ENCODE measurements at places on chromosomes 11 and 22.

- H3K36me3 ChIP-seq = no peaks in the 10 kb centered on the region
- no peak for DNase-seq
- H3K27me3 ChIP-seq = no peaks in the 10 kb centered on the region
- no peak overlapping the region for H3K27ac ChIP-seq
- H3K4me1 ChIP-seq = peaks cover 2% of the 10 kb centered on the region
- H3K4me3 ChIP-seq = no peak overlapping the region
These were observed 24.6 kb downstream of the CSF2RB start for GRCh38 chr22:36938028-36938425.

GRCh38 chr22:28647216-28647615 is 32.4 kb downstream of the TTC28 start:
- H3K36me3 ChIP-seq = no peaks in the 10 kb centered on the region
- no peak overlapping the region for H3K4me3 ChIP-seq
- H3K4me1 ChIP-seq = no peaks in the 10 kb centered on the region
- H3K27me3 ChIP-seq = peaks cover 52% of the 10 kb centered on the region
- no peak for DNase-seq
- H3K27ac ChIP-seq = no peak overlapping the region

DNA sequence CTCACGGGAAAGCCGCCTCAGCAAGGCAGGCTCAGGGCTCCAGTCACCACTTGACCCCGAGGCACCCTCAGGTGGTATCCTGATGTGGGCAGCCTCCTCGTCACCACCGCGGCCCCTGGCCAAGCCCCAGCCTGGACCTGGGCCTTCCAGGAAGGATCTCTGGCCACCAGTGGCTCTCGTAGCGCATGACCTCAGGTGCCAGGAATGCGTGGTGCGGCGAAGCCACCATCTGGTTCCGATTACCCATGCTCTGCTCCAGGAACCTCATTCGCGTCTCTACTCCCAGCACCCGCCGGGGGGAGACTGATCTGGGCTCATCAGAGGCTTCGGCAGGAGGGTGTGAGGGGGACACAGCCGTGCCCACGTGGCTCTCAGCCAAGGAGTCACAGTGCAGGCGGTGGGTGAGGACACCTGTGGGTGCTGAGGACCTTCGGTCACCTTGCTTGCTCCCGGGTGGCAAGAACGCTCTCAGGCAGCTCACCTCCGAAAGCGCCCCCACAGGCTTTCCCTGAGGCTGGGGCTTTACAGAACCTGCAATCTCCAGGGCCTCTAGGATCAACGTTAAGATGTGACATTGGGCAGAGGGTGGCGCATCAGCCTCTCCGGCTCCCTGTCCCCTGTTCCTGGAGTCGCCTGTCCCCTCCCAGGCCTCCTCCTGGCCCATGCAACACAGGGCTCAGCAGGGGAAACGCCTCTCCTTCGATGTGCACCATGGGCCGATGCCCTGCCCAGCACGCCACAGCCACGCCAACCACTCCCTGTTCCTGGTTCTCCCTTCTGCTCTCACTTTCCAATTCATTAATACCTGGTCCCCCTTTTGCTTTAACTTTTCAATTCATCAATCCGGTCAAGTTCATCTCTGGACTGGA is 39.0 kb downstream of the TBX1 start:
- H3K4me1 ChIP-seq = no peaks in the 10 kb centered on the region
- no peak for DNase-seq
- H3K27me3 ChIP-seq = no peaks in the 10 kb centered on the region
- peaks cover 19% of the 10 kb centered on the region for H3K36me3 ChIP-seq
- no peak overlapping the region for H3K27ac ChIP-seq
- H3K4me3 ChIP-seq = no peak overlapping the region

DNA sequence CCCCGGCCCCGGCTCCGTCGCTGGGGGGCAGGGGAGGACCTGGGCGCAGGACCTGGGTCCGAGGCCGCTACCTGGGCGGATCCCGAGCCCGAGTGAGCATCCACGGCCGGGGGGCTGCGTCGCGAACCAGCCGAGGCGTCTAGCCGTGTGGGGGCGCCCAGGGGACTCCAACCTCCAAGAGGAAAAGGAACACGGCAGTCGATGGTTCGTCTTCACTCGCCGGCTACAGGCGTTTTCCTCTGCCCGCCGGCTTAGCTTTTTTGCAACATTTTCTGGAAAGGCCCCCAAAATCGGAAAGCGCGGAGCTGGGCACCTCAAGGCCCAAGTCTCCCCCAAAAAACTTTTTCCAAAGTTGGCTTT is 666 bp downstream of the PDGFB start:
- no peak overlapping the region for H3K27ac ChIP-seq
- peak overlapping the region; percentile 72 for H3K4me3 ChIP-seq
- peaks cover 5% of the 10 kb centered on the region for H3K27me3 ChIP-seq
- H3K36me3 ChIP-seq = peaks cover 6% of the 10 kb centered on the region

- H3K4me1 ChIP-seq = peaks cover 13% of the 10 kb centered on the region
- no peak overlapping the region for H3K27ac ChIP-seq
- DNase-seq = no peak
- H3K4me3 ChIP-seq = no peak overlapping the region
- H3K36me3 ChIP-seq = no peaks in the 10 kb centered on the region
- H3K27me3 ChIP-seq = no peaks in the 10 kb centered on the region
These were observed 1.5 kb downstream of the MAPK8IP1 start for GRCh38 chr11:45886816-45887520.

DNA sequence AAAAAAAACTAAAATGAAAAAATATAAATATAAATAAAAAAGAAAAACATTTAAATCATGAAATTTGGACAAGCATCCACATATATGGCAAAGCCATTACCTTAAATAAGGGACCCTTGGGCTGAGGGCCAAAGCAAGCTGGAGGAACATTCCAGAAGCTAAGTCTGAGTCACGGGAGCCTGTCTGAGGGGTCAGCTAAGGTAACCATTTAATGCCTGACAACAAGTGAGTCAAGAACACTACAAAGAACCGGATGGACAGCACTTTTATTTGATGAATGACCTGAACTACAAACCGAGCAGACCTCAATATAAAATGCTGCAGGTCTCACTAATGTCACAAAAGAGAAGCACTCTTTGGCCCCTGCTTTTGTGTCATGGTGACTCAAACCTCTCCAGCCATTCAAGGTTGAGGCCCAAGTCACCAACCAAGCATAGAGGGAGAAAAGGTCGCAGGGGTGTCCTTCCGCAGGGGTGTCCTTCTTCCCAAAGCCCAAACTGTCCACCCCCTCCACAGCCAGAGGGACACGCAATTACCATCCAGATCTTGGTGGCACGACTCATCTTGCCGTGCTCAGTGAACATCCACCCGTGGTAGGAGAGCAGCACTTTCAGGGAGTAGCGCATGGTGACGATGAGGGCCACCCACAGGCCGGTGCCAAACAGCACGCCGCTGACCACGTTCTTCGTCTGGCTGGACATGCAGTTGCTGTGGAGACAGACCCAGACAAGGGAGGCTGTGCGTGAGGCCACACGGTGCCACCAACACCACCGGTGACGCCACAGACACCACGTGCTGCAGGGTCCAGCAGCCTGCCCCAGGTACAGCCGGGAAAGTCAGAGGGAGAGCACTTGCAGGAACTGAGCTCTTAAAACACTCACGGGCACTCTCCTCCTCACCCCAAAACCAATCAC is 34.5 kb downstream of the CPT1A start:
- no peaks in the 10 kb centered on the region for H3K27me3 ChIP-seq
- H3K4me3 ChIP-seq = no peak overlapping the region
- peaks cover 27% of the 10 kb centered on the region for H3K36me3 ChIP-seq

GRCh38 chr22:38316364-38317121 is 690 bp downstream of the CSNK1E start:
- peaks cover 61% of the 10 kb centered on the region for H3K4me1 ChIP-seq
- peak overlapping the region; percentile 78 for H3K27ac ChIP-seq
- H3K36me3 ChIP-seq = no peaks in the 10 kb centered on the region
- peak; percentile 58 for DNase-seq
- no peaks in the 10 kb centered on the region for H3K27me3 ChIP-seq

DNA sequence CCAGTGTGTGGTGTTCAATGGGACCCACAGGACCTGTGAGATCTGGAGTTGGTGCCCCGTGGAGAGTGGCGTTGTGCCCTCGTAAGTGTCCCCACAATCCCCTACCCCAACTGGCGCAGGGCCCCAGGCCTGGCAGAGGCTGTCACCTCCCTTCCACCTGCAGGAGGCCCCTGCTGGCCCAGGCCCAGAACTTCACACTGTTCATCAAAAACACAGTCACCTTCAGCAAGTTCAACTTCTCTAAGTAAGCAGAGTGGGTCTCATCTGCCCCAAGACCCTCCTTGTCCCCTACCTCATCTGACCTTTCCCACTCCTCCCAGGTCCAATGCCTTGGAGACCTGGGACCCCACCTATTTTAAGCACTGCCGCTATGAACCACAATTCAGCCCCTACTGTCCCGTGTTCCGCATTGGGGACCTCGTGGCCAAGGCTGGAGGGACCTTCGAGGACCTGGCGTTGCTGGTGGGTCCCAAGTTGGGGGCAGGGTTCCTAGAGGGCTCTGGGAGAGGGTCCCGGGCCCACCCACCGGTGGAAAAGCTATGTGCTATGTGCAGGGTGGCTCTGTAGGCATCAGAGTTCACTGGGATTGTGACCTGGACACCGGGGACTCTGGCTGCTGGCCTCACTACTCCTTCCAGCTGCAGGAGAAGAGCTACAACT is 8.1 kb downstream of the P2RX6 start:
- no peaks in the 10 kb centered on the region for H3K27me3 ChIP-seq
- no peak overlapping the region for H3K27ac ChIP-seq

DNA sequence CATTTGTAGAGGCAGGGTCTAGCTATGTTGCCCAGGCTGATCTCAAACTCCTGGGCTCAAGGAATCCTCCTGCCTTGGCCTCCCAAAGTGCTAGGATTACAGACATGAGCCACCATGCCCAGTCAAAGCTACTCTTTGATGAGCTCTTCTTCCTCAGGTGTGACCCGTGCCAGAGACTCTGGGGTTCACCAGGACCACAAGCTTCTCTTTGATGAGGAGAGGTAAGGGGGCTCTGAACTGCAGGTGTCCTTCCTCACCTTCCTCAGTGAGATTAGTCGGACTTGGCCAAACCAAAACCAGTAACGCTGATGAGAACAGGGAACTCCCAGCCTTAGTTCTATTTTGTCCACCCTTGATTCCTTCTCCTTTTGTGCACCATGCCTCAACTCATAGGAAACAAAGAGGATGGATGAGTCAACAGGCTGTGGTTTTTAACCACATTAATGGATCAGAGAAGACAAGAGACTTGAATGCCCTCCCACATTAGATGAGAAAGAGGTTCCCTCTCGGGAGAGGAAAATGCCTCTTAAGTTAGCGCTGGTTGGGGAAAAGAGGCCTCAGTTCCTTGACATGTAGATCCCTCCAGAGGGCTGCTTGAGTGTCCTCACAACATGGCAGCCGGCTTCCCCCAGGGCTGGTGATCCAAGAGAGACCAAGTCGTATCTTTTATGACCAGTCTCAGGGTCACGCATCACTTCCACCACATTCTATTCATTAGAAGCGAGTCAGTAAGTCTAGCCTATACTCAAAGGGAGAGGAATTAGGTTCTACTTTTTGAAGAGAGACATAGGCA is 25.7 kb upstream of the CTR9 start:
- no peaks in the 10 kb centered on the region for H3K27me3 ChIP-seq
- H3K4me1 ChIP-seq = peaks cover 14% of the 10 kb centered on the region
- H3K4me3 ChIP-seq = no peak overlapping the region
- H3K27ac ChIP-seq = no peak overlapping the region

DNA sequence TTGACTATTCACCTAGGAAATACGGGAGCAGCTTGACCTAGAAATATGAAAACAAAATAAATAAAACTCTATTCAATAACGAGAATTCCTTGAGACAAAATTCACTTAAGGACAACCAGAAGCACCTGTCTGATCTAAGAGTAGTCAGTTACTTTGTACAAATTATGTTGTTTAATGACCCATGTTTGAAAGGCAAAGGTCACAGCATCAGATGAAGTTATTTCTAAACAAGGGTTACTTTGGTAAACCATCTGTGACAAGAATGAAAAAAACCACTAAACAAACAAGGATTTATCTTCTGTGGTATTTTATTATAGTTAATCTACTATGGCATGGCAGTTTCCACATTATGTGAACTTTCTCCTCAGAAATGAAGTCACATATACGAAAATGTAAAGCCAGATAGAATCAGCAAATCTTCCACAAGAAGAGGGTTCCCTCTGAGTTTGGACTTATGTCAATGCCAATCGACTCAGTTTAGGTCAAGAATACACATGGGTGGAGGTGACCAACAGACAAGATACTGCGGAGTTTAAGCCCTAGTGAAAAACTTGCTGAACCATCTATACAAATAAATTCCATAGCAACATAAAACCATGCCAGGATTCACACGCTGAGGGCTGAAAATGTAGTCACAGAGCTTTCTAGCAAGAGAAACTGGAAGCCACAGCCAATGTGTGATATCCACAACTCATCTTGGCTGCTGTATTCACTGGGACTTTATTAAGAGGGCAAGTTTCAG is 53.4 kb downstream of the NCAPD3 start:
- no peak overlapping the region for H3K27ac ChIP-seq
- no peak overlapping the region for H3K4me3 ChIP-seq
- no peak for DNase-seq
- H3K36me3 ChIP-seq = peaks cover 55% of the 10 kb centered on the region
- H3K4me1 ChIP-seq = no peaks in the 10 kb centered on the region

- peaks cover 9% of the 10 kb centered on the region for H3K4me1 ChIP-seq
- DNase-seq = peak; percentile 71
- H3K27ac ChIP-seq = no peak overlapping the region
- H3K27me3 ChIP-seq = no peaks in the 10 kb centered on the region
- no peak overlapping the region for H3K4me3 ChIP-seq
- H3K36me3 ChIP-seq = peaks cover under 1% of the 10 kb centered on the region
These were observed 30.8 kb upstream of the LRRC10B start for GRCh38 chr11:61477727-61478148.

DNA sequence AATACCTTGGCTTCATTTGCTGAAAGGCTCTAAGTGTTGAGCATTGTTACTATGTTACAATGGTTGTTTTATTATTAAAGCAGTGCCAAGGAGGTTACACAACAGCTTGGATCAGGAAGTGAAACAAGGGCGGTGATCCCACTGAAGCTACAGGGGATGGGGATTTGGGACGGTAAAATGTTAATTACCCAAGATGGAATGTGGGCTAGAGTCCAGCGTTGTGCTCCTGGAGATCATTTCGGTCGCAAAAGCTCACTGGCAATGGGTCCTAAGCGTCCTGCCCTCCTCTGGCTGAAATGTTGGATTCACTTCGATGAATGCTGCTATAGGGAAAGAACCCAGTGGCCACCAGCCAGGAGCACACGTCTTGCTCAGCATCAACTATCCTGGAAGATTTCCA is 48.3 kb downstream of the FAM83F start:
- H3K4me1 ChIP-seq = peaks cover 35% of the 10 kb centered on the region
- H3K27ac ChIP-seq = peak overlapping the region; percentile 97
- H3K27me3 ChIP-seq = peaks cover 6% of the 10 kb centered on the region

GRCh38 chr11:130100381-130101095 is 30.8 kb downstream of the APLP2 start:
- no peak overlapping the region for H3K27ac ChIP-seq
- no peak overlapping the region for H3K4me3 ChIP-seq
- H3K27me3 ChIP-seq = no peaks in the 10 kb centered on the region
- H3K4me1 ChIP-seq = no peaks in the 10 kb centered on the region
- DNase-seq = no peak

GRCh38 chr11:63993100-63993499 is 6.9 kb downstream of the OTUB1 start:
- H3K4me1 ChIP-seq = peaks cover 5% of the 10 kb centered on the region
- H3K27ac ChIP-seq = no peak overlapping the region
- H3K36me3 ChIP-seq = peaks cover 76% of the 10 kb centered on the region
- no peak overlapping the region for H3K4me3 ChIP-seq
- H3K27me3 ChIP-seq = no peaks in the 10 kb centered on the region

Data from CD4-positive, alpha-beta T cell (primary cell).